ENCODE measurements at places on chromosomes 13 and 19.

GRCh38 chr13:53340505-53341143, 312.0 kb downstream of the OLFM4 start:
- DNase-seq: no peak

- DNase-seq: no peak
Observed at GRCh38 chr13:19053561-19053960, 128.1 kb downstream of the TUBA3C start.

- peak; percentile 18 for DNase-seq
Observed at GRCh38 chr13:98143157-98143553, 261 bp downstream of the FARP1 start.

- DNase-seq: no peak
Observed at GRCh38 chr13:49629947-49630346, 1.6 kb downstream of the ARL11 start.

- DNase-seq: no peak
Observed at GRCh38 chr19:31772915-31773314, 423.7 kb upstream of the TSHZ3 start.

GRCh38 chr13:74024314-74024713, 109.9 kb downstream of the KLF12 start:
- no peak for DNase-seq

DNA sequence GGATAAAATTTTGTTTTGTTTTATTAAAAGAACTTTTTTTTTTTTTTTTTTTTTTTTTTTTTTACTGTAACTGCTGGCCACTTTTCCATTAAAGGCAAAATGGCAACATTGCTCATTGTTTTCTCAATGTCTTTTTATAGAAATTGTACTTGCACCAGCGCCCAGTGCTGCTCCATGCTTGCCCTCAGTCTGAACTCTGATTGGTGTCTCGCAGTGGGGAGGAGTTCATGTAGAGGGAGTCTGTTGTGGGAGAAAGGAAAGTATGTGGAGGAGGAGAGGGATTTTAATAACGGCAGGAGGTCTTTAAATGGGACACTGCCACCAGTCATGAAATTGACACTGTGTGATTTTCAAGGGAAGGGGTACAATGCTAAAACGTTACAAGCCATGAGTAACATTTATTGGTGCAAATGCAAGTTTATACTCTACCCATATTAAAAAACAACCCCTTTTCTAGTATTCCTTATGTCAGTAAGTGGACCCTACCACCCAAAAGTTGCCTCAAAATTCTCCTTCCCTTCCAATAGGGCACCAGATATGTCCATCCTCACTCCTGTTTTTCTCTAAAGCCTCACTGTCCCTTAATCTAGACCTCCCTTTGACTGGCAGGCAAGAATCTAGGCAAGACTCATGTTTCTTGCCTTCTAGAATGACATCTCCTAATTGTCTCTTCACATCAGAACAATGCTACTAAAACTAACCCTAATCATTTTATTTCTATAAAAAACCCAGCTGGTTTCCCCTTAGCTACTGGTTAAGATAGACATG, 3.2 kb downstream of the RASL11A start:
- DNase-seq: peak; percentile 61

DNA sequence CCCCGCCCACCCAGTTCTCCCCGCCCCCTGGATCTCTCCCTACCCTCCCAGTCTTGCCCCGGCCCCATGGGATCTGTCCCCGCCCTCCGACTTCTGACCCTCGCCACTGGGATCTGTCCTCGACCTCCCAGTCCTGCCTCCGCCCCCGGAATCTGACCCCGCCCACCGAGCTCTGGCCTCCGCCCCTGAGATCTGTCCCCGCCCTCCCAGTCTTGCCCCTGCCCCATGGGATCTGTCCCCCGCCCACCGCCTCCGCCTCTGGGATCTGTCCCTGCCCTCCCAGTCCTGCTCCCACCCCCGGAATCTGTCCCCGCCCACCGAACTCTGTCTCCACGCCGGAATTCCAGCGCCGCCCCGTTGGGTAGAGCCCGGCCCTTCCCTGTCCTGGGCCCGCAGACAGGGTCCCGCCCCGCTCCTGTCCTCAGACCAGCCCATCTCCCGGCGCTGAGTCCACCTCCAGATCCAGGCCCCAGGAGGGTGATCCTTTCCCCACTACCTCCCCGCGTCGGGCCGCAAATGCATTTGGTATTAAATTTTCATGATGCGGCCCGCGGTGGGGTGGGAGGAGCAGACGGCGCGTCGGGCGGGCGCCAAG, 1.5 kb upstream of the SLC17A7 start:
- peak; percentile 93 for DNase-seq

GRCh38 chr13:46339035-46339666, 47.9 kb downstream of the RUBCNL start:
- DNase-seq: peak; percentile 96

- no peak for DNase-seq
Observed at GRCh38 chr13:82947683-82948082, 934.6 kb downstream of the SLITRK1 start.

DNA sequence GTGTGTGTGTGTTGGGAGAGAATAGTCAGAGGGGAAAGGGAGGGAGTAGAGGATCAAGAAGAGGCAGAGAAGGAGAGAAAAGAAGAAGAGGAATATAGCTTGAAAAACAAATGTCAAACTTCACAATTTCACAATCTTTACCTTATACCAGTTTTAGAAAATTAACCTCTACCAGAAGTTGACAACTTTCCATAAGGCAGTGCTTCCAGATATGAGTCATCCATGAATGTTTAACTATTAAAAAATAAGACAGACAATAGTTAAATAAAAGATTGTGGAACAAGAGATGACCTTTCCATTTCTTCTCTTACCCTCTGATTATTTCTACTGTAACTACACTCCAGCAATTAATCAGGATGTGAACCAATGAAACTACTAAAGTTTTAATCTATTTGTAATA, 229.4 kb downstream of the ITGBL1 start:
- DNase-seq: no peak

DNA sequence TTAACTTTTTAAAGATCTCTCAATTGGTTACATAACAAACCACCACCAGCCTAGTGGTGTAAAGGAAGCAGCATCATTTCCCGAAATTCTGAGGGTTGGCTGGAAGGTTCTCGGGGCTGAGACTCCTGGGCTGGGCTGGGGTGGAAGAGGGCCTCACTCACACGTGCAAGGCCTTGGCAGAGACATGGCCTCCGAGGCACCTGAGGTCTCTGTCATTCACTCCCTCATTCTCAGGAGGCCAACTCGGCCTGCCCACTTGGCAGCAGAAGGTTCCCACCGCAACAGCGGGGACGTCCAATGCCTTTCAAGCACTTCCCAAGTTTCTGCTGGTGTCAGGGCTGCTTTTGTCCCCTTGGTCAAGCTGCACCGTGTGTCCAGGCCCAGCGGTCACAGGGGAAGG, 18.6 kb upstream of the RASA3 start:
- no peak for DNase-seq

- DNase-seq: no peak
Observed at GRCh38 chr13:113559061-113559460, 25.5 kb upstream of the TFDP1 start.

GRCh38 chr13:110853235-110853721, 61.6 kb downstream of the ANKRD10 start:
- DNase-seq: peak; percentile 47

- DNase-seq: peak; percentile 58
Observed at GRCh38 chr19:48415395-48415794, 21.9 kb downstream of the GRIN2D start.

- no peak for DNase-seq
Observed at GRCh38 chr13:34070544-34071303, 252.8 kb downstream of the RFC3 start.

- no peak for DNase-seq
Observed at GRCh38 chr13:38686577-38687245, at the start of gene FREM2. Gene FREM2, plus strand, starts transcription at chr13:38687077. Its CDS starts 268 bp downstream, at chr13:38687345.

GRCh38 chr13:45926741-45927140, 75.2 kb upstream of the SIAH3 start:
- DNase-seq: no peak

DNA sequence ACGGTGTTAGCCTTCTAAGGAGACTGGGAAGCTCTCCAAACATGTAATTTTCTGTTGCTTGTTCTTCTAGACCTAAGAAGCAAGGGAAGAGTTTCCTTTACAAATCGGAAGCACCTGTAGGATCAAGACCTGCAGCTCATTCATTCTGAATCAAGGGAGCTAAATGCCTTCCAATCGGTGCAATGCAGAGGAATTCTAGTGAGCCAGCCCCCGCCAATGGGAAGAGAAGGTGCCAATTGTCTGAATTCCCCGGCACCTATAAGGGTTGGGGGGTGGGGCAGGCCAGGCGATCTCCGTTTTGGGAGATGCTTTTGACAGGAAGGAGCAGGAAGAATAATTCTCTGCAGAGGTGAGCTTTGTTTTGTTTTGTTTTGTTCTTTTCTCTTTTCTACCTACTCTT, 7.1 kb upstream of the NLRP13 start:
- DNase-seq: no peak

DNA sequence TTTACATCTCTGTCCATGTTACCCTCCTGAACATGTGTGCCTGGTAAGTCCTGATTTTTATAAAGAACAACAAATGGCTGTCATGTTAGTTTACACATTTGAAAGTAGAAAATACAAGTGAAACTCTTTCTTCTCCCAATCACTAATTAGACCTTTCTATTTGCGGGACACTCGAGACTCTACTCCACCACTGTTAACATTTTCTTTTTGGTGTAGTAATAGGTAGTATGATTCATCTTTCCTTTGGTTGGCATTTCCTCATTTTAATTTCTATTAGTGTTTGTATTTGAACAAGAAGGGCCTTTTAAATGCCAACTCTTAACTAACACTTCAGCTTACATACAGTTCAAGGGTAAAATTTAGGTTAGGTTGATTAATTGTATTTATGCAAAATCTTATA, 371.1 kb downstream of the PCDH9 start:
- DNase-seq: no peak

GRCh38 chr19:7904074-7905020, 670 bp downstream of the MAP2K7 start:
- DNase-seq: no peak

DNA sequence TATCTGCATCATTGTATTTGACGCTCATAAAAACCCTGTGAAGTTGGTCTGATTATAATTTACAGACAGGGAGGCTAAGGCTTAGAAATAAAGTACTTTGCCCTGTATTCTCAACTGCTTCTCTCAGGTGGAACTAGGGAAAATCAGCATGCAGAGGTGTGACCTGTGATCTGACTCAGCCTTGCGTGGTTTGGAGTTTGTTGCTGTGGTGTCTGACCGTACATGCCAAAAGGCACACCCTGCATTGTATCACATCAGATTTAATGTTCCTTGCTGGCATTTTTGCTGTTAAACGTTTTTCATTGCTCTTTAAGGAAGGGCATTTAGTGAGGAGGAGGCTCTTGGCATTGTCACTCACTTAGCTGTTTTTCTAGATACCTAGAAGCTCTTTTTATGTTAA, 58.8 kb upstream of the C1QTNF9B start:
- DNase-seq: peak; percentile 64

DNA sequence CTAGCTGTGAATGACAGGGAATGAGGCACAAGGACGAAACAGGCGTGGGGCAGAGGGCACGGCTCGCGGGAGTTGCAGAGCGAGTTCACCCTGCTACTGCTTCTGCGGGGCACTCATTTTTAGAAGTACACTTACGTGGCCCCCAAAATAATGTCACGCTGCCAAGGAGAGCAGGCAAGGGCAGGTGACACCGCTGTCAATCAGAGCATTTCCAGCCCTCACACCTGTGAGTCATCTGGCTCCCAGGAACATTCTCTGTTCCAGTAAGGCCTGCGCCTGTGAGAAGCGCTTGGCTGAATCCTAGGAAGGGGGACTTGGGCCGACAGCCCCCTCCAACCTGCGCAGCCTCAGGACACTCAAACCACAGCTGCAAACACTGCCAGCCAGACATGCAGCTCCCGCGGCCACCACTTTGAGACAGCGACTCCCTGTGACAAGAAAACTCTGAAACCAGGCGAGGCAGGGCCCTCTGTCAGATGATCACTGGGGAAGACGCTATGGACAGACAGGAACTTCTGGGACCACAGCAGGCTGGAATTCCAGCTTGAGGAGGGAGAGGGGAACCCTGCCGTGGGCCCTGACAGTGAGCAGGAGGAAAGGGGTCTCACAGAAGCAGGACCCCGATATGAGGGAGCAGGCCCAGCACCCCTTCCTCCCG, 12.7 kb downstream of the DOT1L start:
- DNase-seq: no peak

GRCh38 chr19:39514840-39515550, at the start of gene SELENOV:
Gene SELENOV, plus strand, starts transcription at chr19:39515139. Its CDS starts 74 bp downstream, at chr19:39515213.
- DNase-seq: no peak

DNA sequence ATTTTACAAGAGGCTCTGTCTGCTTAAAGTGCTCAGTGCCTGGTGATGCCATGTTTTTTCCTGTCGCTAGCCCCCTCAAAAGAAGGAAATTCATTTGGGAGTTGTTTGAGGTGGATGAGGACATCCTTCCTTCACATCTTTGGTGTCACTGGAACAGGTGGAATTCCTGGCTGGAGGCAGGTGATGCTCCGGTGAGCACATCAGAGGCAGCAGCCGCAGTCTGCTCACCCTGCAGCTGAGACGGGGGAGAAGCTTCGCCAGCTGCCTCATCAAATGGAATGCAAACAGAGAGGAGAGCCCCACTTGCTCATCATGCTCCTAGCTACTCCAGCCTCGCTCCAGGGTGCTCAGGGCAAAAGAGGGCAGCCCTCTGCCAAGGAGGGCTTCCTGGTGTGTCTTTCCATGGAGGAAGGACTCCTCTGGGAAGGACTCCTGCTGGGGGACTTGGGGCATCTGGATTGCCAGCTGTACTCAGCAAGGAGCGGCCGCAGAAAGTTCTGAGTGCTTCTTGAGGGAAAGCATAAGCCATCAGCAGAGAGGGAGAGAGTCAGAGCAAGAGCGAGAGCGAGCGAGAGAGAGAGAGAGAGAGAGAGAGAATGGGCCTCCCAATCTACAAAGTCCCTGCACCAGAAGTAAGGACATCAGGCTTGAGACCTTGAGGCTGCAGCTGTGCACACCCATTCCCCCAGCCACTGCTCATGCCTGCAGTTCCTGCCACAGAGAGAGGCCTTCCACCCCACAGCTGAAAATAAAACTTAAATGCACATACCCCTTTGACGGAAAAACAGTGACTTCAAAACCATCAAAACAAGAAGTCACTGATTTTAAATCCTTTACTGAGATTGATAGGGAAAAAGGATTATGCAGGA, 74.3 kb upstream of the UBL3 start:
- DNase-seq: peak; percentile 69

DNA sequence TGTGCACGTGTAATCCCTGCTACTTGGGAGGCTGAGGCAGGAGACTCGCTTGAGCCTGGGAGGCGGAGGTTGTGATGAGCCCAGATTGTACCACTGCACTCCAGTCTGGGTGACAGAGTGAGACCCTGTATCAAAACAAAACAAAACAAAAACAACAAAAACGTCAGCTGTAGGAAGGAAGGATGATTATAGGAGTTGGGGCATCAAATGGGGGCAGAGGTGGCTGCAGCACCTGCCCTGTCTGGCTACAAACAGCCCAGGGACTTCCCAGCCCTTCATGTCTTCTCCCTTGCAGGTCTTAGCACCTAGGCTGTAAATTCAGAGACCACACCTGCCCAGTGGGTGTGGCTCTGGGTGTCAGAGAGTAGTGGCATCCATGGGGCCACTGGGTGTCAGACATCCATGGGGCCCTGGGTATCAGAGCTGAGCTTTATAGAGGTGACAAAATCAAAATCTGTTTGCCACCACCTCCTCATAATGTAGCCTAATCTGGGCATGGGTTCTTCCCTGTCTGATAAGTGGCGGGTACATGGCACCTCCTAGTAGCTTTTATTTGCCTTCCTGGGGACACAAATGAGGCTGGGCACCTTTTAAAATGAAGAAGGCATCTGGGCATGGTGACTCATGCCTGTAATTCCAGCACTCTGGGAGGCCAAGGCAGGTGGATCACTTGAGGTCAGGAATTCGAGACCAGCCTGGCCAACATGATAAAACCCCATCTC, 4.7 kb upstream of the B3GNT3 start:
- DNase-seq: no peak

All from cardiac fibroblast (primary cell).